ENCODE measurements at places on chromosomes 1 and 21. TPM values are rescaled to one million over a fixed set of nuclear protein-coding genes. Genes with fewer than 3 reads are reported as not detected.

Gene BCAN
- total RNA-seq: 219 TPM

Gene ESRRG
- 41.3 TPM for total RNA-seq

Gene CBR1
- total RNA-seq: 34.1 TPM

Gene FCRL1
- total RNA-seq: 0.23 TPM

Gene PCBP3
- 13.8 TPM for total RNA-seq

Gene SLC1A7
- not detected for total RNA-seq

Gene DYNLT5
- total RNA-seq: 26.1 TPM

Gene IQCC
- total RNA-seq: 4.6 TPM

Gene CYP4A22
- not detected for total RNA-seq

Gene EFCAB14
- 25.8 TPM for total RNA-seq

Gene DNALI1
- total RNA-seq: 10.6 TPM

Gene C1orf94
- total RNA-seq: 0.23 TPM

Gene RAB13
- total RNA-seq: 9.7 TPM

Gene FTCD
- 0.69 TPM for total RNA-seq

Gene ANKRD45
- 20.3 TPM for total RNA-seq

Gene PPM1J
- 5.5 TPM for total RNA-seq

Gene CFHR5
- not detected for total RNA-seq

Gene BEND5
- 17.5 TPM for total RNA-seq

Gene ROR1
- 2.3 TPM for total RNA-seq

Gene HMGCS2
- total RNA-seq: not detected

Gene SPATA21
- not detected for total RNA-seq

Gene NEK2
- total RNA-seq: 4.8 TPM

Gene AMIGO1
- 16.6 TPM for total RNA-seq

Gene XKR8
- 2.8 TPM for total RNA-seq

Gene ENSA
- total RNA-seq: 127 TPM

Gene NUDT4B
- total RNA-seq: 5.5 TPM

Gene SLAMF9
- total RNA-seq: not detected

Gene LCE3E
- total RNA-seq: not detected

Gene LMX1A
- total RNA-seq: 3.7 TPM

Gene SPRR2F
- not detected for total RNA-seq

Gene TCHH
- 0.23 TPM for total RNA-seq

Gene PLA2G5
- total RNA-seq: 1.8 TPM

Gene RYR2
- 27.9 TPM for total RNA-seq

Gene KCNT2
- total RNA-seq: 32.8 TPM

Gene TRABD2B
- total RNA-seq: under 0.01 TPM

Gene LHX4
- not detected for total RNA-seq

Gene S100A7
- total RNA-seq: not detected

All from diencephalon (tissue), 1 donor.